ENCODE measurements at places on chromosomes 1 and 21.

- DNase-seq, result no peak
Observed at GRCh38 chr1:203520315-203520714, 26.4 kb downstream of the OPTC start.

DNA sequence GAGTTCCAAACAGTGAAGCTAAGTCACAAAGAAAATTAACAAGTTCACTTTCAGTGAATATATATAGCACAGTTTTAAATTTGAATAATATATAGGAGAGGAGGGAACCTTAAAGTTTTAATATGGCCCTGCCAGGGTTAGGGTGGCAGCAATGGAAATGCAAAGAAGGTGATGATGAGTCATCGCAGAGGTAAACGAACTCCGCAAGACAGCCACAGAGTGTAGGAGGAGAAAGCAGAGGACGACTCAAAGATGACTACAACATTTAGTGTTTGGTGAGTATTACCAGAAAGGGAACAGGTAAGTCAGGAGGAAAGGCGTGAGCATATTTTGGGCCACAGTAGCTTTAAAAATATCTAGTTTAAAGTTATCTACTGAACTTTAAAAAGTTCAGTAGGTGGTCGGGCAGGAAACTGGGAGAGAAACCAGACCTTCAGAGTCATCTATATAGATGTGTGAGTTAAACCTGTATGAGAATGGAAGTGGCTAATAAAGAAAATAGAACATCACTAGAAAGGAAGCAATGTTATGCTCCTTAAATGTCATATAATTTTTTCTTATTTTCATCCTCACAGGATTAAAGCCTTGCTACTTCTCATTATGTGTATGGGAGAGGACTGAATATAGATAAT lies 75.7 kb downstream of the UCHL5 start:
- no peak for DNase-seq

- DNase-seq, result no peak
Observed at GRCh38 chr1:224432146-224432545, 2.5 kb downstream of the WDR26 start.

DNA sequence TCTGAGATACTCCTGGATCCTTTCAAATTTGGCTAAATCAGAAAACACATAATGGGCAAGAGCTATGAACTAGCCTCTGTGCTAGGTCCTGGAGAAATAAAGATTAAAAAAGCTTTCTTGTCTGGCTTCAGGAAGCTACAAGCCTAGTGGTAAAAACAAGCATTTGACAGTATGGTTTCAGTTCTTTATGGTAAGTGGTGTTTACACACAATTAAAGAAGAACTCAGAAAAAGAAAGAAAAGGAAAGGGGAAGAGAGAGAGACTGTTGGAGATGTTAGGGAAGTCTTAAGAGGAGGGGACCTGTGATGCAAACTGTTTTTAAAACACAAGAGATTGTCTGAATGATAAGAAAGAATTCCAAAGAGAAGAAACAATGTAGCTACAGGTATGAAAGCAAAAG lies 1.8 kb downstream of the OR10J1 start:
- DNase-seq, result no peak

GRCh38 chr1:181501612-181502011 lies 18.3 kb downstream of the CACNA1E start:
- DNase-seq, result no peak

- DNase-seq, result no peak
Observed at GRCh38 chr1:10308001-10308400, 90.9 kb upstream of the PGD start.

GRCh38 chr1:203598752-203599151 lies 27.9 kb upstream of the ATP2B4 start:
- DNase-seq, result no peak

DNA sequence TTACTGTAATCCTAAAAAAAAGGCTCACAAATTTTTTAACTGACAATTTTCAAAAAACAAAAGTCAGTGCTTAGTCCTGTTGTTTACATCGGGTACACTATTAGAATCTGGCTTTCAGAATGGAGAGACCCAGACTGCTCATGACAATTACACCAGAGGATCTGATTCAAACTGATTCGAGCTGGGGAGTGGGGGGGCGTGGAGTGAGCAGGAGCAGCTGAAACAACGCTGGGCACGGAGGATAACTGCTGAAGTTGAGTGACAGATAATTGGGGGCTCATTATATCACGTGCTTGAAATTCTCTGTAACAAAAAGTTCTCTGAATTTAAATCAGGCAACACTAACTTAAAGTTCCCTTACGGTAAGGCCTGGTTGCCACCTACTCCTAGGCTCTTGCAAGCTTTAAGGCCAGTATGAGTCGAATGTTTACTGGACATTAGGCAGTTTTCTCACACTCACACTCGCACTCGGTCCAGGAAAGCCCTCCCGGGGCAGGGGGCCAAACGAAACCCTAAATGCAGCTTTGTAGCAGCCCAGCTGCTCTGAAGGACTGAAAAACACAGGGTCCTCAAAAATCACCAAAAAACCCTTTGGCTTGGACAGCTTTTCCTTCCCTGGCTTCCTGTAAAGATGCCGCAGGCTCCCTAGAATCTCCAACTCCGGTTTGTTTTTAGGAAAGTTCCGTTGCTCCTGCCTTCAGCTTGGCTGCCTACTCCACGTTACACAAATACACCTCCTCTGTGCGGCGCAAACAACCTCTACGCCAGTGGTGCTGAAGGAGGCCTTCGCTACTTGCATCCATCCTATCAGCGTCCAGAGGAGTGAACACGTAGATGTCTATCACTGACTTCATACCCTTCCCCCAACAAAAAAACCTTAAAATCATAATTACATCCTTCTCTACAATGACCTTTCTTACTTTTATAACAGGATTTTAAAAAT lies 42.9 kb downstream of the CAPZB start:
- DNase-seq, result no peak

DNA sequence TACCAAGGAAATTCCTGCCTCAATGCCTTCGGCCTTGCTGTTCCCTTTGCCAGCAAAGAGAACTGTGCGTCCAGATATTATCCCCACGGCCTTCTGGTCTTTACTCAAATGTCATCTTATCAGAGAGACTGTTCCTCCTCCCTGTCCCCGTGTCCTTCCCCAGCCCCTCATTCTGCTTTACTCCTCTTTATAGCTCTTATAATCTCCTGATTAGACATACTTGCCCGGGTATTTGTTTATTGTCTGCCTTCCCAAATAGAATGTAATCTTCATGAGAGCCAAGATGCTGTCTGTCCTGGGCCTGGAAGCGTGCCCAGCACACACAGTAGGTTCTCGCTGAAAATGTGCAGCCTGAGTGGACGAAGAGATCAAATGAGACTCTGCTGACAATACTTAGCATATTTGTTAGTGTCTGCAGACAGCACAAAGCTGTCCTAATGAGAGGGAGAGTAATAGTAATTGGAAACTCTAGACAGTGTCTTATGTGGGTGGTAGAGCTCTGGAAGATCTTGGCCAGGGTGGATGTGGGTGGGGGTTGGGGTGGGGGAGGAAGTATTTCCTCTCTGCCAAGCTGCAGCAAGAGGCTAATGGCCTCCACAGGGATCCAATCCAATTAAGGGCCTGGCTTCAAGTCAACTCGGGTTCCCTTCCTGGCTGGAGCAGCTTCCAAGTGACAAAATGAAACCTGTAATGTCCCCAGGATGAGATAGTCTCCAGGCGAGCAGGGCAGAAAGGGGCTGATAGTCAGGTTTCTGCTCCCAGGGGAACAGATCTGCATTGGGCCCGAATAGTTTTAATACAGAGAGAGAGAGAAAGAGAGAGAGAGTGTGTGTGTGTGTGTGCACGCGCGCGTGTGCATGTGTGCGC lies 9.5 kb upstream of the CLIC4 start:
- no peak for DNase-seq

GRCh38 chr1:186618401-186619170 lies 61.6 kb downstream of the PTGS2 start:
- peak; percentile 35 for DNase-seq

DNA sequence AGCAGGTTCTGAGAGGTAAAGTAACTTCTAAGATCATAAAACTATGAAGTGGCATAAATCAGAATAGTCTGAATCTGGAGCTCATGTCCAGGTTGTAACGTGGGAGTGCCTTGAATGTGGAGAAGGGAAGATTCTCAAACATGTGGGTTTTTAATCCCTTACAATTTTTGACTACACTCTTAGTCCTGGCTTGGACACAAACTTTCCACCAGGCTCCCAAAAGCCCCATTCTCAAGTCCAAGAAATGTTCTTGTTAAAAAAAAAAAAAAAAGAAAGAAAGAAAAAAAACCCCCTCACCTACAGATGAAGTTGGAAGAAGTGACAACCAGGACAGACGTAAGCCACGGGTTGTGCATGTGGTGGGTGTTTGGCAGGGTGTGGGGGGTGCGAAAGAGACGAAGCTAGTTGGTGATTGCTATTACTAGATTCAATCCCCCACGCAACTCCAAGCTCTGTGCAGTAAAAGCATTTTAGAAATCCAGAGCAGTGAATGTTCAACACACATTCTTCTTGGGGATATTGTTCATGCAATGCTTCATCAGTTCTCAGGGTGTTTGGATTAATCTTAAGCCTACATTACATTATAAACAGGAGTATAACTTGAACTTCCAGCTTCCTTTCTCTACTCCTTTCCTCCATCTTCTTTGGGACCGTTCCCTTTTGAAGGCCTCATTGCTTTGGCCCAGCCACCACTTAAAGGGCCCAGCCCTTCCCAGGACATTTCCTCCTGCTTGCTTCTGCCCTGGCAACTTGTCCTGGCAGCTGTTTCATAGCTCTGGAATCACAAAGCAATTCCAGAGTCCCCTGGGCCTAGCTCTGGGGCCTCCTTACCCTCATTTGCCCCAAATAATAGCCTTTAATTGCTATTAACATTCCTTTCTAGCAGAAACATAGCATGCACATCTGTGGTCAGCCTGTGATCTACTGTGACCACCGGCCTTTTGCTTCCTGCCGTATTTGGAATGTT lies 41.8 kb downstream of the PHC2 start:
- DNase-seq, result no peak

DNA sequence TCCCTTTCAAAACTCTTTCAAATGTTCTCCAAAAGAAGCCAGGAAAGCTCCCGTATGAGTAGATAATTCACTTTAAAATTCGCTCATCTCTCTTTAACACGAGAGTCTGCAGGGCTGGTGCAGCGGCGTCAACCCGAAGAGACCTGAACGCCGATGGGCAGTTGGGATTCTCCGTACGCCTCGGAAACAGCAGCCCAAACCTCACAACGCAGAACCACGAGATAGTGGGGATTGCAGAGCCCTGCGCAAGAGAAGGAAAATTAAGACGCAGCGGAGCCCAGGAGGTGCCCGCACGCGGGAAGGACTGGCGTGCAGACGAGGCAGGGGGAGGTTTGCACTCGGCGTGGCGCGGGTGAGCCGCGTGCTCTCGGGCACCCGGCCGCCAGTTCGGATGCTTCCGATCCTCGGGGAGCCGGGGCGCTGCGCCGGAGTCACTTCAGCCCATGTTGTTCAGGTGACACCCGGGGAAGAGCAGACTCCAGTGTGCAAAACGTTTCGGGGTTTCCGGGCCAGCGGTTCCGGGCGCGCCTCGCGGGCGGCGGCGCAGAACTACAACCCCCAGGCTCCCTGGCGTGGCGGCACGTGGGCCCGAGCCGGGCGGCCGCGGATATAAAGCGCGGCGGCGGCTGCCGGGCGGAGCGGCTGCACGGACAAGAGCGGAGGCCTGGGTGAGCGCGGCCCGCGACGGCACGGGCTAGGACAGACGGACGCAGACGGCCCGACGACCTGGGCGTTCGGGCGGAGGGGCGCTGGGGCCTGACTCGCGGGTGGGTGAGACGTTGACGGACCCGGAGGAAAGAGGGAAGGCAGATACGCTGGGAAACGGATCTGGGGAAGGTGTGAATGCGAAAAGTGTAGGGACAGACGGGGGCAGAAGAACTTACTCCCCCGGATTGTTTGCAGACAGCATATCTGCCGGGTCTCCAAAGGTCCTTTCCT lies at the start of gene NPL:
TSS of gene NPL (plus strand) at position 636 of the 939 bp plus-strand sequence. CDS start 4,599 bp downstream, outside the sequence.
- DNase-seq, result peak; percentile 19

- no peak for DNase-seq
Observed at GRCh38 chr1:228763561-228763960, 28.3 kb downstream of the RHOU start.

- DNase-seq, result peak; percentile 37
Observed at GRCh38 chr1:152141971-152142584, 16.9 kb downstream of the RPTN start.

GRCh38 chr1:175073061-175073460 lies 5.4 kb downstream of the TNN start:
- no peak for DNase-seq

GRCh38 chr1:117627546-117628130 lies 21.8 kb downstream of the TENT5C start:
- no peak for DNase-seq

- no peak for DNase-seq
Observed at GRCh38 chr1:13723810-13724209, 23.8 kb downstream of the PRDM2 start.

DNA sequence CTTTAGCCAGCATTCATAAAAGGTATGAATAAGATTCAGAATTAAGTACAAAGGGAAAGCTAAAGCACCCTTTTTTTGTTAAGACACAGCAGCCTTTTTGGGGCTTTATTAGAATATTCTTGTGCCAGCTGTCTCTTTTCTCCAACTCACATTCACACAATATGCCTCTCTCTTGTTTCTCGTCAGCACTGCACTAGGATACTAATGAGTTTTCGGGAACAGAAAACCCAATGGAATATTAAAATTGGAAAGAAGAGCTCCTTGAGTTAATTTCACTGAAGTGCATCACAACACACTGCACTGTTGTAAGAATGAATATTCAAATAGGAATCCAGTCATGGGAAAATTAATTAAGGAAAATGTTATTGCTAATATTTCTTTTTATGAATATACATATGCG lies 410.4 kb upstream of the BEND5 start:
- DNase-seq, result no peak

- DNase-seq, result no peak
Observed at GRCh38 chr1:40929155-40929554, 50.3 kb upstream of the CTPS1 start.

- DNase-seq, result no peak
Observed at GRCh38 chr1:26814377-26814776, 12.1 kb upstream of the ZDHHC18 start.

DNA sequence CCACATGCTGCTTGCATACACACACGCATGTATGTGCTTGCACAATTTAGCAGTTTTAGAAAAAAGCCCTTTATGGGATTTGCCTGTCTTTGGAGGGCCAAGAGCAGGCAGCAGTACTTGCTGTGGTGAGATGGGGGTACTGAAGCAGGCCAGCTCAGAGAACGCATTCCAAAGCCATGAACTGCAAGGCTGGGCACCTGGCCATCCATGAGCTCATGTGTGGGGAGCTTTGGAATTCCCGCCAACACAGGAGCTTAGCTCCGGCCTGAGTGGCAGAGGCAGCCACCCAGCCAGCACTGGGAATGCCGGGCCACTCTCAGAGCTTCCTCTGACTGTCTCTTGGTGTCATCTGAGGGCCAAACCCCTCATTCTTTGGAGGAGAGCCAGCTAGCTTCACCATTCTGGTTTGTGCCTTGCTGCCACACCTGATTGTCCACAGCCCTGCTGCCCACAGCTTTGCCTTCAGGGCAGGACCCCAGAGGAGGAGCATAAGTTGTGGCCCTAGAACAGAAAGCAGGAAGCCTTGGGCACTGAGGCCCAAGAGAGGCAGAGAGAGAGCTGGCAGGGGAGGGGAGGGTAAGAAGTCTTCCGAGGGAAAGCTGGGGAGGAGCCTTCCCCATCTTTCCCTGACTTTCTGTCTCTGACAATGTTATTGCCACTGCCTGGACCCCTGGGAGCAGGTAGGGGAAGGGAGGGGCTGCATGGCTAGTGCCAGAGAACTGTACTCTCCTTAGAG lies 92.1 kb upstream of the POU3F1 start:
- peak; percentile 97 for DNase-seq

Measured in HS-5 (cell line).